ENCODE measurements at places on chromosomes 12 and 14.

DNA sequence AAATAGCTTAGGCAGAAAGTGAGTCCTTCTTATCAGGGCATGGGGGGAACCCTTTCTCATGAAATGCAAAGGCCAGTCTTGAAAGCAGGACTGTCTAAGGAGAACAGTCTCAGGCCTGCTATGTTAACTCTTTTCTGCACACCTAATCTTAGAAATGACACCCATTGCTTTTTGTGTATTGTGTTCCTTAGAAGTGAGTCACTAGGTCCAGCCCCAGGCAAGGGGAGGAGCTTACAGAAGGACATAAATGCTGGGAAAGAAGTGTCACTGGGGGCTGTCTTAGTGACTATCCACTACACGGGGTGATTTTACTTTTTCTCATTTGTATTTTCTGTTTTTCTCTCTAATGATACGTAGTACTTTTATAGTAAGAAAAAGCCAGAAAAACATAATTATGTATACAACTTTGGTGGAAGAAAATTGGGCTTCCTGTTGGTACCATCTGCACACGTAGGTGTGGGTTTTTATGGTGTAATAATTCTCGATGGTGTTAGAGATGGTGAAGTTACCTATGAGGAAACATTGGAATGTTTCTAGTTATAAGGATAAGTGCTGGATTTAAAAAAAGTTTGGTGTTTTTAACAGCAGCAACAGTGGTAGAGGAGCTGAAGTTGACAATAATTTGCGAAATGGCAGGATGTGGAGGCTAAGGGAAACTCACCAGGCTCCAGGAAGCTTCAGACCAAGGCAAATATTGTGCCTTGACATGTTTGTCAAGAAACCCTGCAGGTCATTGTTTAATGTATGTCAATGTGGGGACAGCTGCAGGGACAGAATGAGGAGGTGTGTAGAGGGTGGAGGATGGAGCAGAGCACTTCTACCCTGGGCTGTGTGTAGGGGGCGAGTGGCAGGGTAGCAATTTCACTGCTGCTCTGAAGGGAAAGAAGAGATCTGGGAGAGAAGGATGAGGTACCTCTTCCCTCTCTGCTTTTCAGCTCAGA lies 214.9 kb downstream of the KTN1 start:
- no peak for DNase-seq

GRCh38 chr12:114967151-114967550 lies 283.2 kb upstream of the TBX3 start:
- DNase-seq: no peak

GRCh38 chr14:49982501-49982951 lies 89.6 kb downstream of the ARF6 start:
- DNase-seq: peak; percentile 73

GRCh38 chr14:63727231-63727735 lies 582 bp downstream of the SGPP1 start:
- DNase-seq: no peak

- DNase-seq: no peak
Measured at GRCh38 chr12:12051668-12052067, 19.1 kb upstream of the BCL2L14 start.

GRCh38 chr12:113996026-113996425 lies 29.9 kb upstream of the RBM19 start:
- no peak for DNase-seq

DNA sequence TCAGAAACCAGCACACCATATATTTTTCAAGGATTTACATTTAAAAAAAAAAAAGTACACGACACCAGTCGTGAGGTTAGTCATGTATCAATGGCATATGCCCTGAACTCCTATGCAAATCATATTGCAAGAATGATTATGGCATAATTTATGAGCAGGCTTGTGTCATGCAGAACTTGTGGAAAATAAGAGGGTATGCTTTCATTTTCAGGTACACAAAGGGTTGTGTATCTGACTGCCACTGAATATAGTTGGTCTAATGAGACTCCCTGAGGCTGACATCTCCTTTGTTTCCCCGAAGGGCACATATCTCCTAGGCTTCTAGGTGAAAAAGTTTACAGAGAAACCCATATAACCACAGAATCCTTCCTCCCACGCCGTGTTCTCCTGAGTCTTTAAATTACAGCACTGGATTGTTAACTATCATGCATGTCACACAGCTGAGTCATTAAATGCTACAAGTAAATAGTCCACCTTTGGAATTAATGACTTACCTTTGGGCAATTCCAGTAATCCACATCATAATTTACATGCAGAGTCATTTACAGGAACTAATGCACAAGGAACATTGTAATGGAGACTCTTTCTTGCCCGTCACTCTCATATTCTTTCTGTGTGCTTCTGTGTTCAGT lies 356.7 kb upstream of the DIO2 start:
- DNase-seq: no peak

DNA sequence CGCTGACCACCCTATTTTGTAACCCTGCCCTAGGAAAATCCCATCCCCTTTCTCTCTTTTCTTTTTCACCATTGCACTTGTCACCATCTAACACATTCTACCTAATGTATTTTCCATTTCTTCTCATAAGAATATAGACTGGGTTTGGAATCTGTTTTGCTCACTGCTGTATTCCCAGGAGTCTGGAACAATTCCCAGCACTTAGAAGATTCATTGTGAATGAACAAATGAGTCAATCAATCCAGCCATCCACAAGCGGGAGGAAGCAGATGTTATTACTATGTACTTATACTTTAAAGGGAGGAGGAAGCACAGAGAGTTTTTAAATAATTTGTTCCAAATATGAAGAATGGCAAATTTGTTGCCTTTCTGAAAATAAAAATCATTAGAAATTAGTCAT lies 142.1 kb downstream of the KIF21A start:
- peak; percentile 86 for DNase-seq

DNA sequence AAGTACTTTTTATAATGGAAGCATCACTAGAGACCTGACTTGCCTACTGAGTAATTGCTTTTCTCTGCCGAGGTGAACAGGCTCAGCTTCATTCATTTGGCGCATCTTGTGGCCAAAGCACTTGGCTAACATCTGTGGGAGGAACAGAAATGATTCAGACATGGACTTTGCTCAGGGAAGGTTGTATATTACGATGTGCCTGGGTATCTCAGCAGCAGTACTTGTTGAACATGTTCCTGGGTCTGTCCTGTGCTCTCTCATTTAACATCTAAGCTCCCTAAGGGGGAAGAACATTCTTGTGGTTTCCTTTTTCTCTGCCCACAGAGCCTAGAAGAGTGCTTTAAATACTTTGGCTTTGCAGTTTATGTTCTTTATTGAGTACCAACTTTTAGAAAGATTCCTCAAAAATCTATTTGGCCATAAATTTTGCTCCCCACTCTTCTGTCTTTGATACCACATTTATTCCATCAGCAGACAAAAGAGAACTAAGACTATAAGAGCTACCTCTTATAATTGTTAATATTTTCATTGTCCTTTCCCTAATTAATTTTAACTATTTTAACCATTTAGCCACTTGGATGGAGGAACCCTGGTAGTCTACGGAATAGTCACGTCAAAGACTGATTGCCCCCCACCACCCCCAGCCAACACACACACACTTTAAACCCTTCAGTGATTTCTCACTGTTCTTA lies 101.2 kb upstream of the EGLN3 start:
- DNase-seq: no peak

DNA sequence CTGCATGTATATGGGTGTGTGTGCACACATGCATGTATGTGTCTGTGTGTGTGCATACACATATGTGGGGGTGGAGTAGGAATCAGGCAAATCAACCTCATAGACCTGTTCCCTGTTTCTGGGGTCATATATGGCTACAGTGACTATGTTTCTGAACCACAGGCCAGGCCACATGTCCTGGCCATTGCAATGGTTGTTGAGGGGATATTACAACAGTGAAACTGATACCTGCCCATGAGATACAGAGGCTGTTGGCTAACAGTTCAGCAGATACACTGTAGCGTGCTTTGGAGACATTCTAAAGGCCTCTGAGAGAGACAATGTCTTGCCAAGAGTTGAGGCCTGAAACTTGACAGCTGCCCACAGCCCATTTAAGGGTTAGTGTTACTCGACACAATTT lies 47.3 kb upstream of the FOS start:
- DNase-seq: no peak

- no peak for DNase-seq
Measured at GRCh38 chr12:122681814-122682213, 21.3 kb downstream of the HCAR2 start.

DNA sequence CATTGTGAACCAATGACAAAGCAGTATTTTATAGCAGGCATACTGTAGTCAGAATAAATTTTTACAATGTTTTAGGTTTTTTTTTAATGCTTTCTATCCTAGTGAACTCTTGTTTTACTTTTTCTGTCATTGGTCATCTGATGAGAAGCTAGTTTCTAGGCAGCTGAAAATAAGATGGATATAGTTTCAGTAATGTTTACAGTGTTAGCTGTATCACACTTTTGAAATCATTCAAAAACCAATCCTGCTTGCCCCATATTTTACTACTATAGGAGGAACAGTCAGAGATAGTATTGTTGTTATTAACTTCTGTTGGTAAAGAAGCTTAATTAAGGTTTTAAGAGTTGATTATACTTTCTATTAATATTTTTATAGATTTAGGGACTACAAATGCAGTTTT lies 24.5 kb downstream of the USP15 start:
- DNase-seq: no peak

DNA sequence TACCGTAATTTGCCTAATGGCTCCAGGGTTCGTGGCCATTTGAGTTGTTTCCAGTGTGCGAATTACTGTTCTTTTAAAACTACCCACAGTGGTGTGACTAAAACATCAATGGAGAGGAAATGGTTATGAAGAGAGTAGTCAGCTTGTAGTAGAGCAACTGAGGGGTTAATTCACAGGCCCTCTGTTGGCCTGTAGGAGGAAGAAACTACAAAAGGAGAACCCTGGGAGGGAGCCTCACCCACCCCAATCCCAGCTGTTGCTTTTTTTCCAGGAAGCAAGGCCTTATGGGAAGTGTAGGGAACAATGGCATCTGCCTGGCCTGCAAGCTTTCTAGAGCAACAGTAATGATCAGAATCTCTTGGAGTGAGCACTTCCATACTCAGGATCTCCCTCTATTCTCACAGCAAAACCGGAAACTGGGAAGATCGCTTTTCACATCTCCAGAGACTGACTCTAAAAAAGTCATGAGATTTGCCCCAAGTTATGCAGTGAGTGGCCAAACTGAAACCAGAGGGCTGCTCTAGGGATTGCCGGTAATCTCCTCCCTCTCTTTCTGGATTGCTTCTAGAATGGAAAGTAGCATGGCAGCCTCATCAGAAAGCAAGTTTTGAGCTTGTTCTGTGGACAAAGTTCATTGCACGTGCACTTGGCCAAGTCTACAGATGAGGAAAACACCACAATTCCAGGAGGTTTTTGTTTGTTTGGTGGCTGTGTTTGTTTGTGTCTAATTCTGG lies 125.3 kb upstream of the PWP1 start:
- no peak for DNase-seq

- DNase-seq: no peak
Measured at GRCh38 chr12:11861864-11862600, 208.7 kb upstream of the BCL2L14 start.

DNA sequence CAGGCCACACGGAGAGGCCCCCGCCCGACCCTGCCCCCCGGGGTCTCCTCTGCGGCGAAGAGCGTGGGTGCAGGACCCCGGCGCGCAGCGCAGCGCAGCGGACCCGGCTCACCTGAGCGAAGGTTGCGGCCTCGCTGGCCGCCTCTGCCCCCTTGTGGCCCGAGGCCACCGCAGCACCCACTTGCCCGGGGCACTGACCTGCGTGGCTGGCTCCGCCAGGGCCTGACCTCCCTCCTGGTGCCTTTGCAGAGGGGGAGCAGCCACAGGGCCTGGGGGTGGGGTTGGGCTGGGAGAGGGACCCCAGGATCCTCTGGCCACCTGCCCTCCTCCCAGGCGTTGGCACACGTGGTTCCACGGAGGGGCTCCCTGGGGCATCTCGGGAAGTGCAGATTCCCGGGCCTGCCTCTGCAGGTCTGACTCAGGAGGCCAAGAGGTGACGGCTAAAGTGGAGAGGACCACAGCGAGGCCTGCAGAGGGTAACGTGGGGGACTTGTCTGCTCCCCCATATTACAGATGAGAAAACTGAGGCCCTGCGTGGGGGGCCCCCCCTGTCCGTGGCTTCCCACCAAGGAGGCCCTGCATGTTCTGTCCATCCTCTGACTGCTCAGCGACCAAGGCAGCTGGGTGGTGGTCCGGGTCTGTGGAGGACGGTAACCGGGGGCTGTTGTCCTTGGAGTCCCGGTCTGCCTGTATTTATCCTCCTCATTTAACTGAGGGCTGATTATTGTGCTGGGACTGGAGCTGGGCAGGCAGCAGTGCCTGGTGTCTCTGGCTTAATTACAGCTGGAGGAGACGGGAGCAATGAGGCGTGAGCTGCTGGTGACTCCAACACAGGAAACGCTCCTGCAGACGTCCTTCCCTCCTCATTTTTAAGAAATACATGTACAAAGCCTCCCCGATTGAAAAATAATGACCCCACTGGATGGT lies 67.9 kb upstream of the BEGAIN start:
- peak; percentile 18 for DNase-seq

DNA sequence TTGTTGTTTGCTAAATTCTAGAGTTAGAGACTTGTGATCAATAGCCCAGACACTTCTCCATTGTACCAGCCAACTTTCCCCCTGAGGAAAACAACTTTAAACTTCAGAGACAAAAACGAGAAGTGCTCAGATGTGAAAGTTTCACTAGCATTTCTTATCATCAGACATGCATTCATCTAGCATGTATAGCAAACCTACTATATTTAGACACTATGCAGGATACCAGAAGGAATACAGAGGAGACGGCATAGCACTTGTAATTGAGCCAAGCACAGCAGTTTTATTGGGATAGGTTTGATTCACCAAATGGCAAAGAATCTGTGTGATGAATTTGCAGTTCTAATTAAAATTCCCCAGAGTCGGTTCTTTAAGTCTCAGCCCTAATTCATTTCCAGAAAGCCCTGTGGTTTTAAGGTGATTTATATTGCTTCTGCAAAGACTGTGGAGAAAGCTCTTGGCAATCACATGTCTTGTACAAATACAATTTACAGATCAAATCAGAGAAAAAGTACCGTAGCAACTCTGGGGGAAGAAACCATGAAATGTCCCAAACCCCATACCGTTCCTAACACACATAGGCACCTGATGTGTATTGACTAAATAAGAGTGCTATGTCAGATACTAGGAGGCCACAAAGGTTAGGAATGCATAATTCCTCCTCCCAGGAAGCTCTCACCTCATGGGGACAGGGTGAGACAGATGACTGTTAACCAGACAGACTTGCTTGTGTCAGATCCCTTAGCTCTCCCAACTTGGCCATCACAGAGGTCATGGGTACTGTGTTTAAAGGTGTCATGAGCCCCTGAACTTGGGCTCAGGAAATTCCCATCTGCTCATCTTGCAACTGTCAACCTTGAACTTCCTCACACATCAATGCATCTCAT lies 69.6 kb upstream of the KRAS start:
- no peak for DNase-seq

GRCh38 chr12:1837541-1838204 lies 17.3 kb downstream of the LRTM2 start:
- DNase-seq: no peak
